ENCODE measurements at places on chromosomes 4 and X.

GRCh38 chr4:107600983-107601382, 119.1 kb downstream of the PAPSS1 start:
- no peak for DNase-seq

DNA sequence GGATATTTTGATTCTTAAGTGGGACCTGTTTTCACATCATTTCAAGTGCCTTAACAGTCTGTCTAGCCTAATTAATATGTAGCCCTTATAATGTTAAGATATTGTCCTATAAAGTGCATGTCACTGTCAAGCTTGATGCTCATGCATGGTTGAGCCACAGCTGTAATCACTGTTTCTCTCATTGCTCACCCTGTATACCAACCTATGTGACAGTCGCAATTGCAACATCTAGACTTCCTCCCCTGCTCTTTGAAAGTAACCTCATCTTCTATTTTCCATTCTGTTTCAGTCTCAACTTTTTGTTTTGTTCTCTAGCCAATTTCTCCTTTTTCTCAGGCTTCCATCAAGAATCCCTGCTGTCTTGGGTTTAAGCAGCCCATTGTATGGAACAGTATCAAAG, 24.4 kb upstream of the MSL3 start:
- no peak for DNase-seq

GRCh38 chr4:626201-627091, 1.1 kb downstream of the PDE6B start:
- DNase-seq = no peak

GRCh38 chrX:38468563-38469157, 92.7 kb upstream of the TSPAN7 start:
- DNase-seq = no peak

DNA sequence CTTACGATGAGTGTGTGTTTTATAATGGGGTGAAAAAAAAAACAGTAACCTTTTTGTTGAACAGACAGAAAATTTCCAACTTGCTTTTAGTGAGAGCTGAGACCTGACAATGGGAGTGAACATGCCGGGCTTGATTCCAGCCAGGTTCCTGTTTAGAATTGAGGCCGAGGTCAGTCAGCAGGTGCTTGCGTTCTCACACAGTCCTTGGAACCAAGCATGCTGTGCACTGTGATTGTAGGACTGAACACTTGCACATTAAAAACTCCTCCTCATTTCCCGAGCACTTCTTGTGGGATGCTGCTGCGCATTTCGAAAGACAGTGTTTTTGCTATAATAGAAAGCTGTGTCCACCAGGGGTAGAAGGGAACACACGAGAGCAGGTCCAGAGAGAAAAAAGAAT, 51.8 kb downstream of the TMEM131L start:
- no peak for DNase-seq

- no peak for DNase-seq
Measured at GRCh38 chr4:124970011-124970410, 257.5 kb upstream of the ANKRD50 start.

DNA sequence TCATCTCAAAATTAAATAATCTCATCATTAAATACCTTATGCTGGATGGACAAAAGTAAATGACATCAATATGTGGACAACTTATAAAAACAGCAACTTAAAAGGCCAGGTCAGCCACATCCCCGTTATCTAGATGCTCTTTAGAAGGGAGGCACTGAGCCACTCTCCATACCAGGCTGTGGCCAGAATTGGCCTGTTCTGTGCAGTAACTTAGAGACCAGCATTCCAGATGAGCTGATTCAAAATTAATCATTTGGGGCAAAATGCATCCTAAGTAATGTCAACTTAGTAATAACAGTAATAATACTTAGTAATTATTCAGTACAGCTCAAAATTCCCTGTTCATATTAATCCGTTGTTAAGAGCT, 373.6 kb downstream of the FBXW7 start:
- DNase-seq = no peak
